ENCODE measurements at places on chromosomes 3 and 15.

DNA sequence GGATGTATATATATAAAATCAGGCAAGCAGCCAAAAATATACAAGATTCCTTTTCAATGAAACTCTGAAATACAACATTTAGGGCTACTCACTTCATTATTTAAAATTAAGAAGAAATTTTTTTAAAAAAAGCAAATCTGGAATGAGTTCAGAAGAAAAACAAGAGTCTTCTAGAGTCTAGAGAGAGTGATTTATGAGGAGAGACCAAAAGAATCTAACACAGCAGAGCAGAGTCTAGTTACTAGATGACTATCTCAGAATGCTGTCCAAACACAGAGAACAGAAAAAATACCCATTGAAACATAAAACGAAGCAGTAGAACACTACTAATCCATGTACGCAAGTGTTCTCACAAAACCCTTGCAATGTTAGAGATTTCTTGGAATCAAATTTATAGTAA lies 275.2 kb upstream of the CBLB start:
- DNase-seq = no peak

- DNase-seq = no peak
Observed at GRCh38 chr3:76505202-76505845, 534.6 kb upstream of the ROBO2 start.

GRCh38 chr3:119808843-119809242 lies 26.9 kb downstream of the NR1I2 start:
- DNase-seq = no peak

GRCh38 chr3:32105291-32106131 lies 909 bp upstream of the GPD1L start:
- DNase-seq = peak; percentile 82

- no peak for DNase-seq
Observed at GRCh38 chr3:5466717-5467116, 279.2 kb downstream of the EDEM1 start.

DNA sequence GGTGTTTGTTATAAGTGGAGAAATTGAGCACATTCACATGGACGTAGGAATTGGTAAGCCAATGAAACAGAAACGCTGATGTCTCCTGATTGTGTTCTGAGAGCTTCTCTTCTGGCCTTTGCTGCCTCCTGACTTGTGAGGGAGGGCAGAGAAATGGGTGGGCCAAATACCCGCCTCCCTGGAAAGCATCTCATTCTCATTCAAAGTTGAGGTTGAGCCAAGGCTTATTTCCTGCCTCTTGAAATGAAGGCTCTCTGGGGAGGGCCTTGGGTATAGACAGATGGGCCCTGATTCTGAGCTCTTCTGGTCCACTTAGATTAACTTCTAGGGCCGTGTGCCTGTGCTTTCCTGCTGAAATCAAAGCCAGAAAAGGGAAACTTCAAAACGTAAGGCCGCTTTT lies 57.4 kb upstream of the MYZAP start:
- no peak for DNase-seq

- no peak for DNase-seq
Observed at GRCh38 chr3:141914311-141914710, 37.9 kb downstream of the ATP1B3 start.

DNA sequence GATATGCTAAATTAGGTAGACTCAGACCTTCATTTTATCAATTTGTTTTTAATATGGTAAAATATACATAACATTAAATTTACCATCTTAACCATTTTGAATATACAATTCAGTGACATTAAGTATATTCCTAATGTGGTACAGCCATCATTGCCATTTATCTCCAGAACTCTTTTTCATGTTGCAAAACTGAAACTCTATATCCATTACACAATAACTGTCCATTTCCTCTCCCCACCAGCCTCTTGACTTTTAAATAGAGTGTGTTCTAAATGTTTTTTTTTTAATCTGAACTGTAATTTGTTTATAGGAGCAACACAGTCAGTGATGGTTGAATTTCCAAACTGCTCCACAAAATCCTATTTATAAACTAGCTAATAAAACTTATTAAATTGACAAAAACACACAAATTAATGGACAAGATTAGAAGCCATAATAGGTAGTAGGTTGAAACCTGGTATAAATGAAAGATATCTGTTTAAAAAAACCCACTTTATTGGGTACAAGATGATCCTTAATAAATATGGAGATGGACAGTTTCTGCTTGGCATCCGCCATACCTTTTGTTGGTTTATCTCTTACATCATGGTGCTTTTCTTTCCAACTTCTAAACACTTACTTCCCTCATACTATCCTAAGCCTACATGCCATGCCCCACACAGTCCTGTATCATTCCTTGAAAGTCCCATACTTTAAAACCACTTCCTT lies 142.4 kb downstream of the ZPLD1 start:
- DNase-seq = no peak

GRCh38 chr15:100686725-100687473 lies 84.5 kb downstream of the ASB7 start:
- no peak for DNase-seq

GRCh38 chr3:28699283-28699682 lies 350.7 kb upstream of the AZI2 start:
- DNase-seq = peak; percentile 74

DNA sequence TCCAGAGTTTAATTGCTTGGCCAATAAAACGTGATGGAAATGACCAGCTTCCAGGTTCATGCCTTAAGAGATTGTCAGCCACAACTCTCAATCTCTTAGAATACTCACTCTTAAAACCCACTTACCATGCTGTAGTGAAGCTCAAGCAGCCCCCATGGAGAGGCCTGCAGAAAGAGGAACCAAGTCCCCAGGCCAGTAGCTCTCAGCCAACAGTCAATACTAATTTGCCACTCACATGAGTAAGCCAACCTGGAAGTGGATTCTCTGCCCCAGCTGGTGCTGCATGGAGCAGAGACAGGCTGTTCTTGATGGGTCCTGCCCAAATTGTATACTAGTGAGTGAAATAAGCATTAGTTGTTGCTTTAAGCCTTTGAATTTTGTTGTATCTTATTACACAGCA lies 155.9 kb downstream of the OXSM start:
- DNase-seq = no peak

GRCh38 chr15:49628379-49628778 lies 7.5 kb downstream of the DTWD1 start:
- no peak for DNase-seq

DNA sequence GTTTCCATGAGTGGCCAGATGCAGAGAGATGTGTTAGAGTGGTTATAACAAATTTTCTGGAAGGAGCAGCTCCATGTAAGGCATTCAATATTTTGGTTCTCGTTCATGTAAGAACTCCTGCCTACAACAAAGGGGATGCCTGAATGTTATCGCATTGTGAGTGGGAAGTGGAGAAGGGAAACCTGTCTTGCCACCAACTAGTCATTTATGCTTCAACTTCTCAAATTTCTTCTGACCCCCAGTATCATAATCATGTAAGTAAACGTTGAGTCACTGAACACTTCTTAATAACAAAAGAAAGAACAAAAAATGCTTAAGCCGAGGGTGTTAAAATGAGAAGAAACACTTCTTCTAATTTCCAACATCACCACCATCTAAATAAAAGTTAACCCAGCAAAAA lies 62.0 kb upstream of the MRPL3 start:
- no peak for DNase-seq

DNA sequence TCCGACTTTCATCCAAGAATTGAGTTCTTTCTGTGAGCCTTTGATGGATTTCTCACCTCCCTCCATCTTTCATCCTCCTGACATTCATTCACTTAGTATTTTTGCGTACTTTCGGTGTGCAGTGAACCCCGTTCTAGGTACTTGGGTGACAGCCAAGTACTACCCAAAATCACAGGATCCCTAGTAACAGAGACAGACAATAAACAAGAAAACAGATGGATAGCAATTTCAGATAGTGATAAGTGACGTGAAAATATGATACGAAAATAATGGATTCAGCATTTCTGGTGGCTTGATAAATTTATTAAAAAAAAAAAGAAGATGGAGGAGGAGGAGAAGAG lies 264 bp upstream of the CMTM6 start:
- DNase-seq = no peak

- no peak for DNase-seq
Observed at GRCh38 chr3:155917781-155918180, 47.3 kb downstream of the GMPS start.

- DNase-seq = no peak
Observed at GRCh38 chr3:5717254-5717653, 529.7 kb downstream of the EDEM1 start.

DNA sequence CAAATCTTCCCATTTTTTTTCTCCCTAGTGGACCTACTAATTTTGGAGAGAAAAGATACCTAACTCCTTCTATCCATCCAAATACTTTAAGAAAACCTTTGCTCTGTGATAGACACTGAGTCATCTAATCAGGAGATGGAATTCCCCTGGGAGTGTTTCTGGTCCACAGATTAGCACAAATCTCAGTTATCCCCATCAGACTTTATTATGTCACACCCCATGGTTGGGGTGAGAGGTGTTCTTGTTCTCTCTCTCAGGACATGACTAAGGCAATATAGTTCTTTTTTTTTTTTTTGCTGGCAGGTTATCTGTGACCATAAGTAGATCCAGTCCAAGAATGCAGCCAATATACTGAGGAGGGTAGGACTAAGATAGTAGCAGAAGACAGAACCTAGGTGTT lies 15.8 kb downstream of the SLC9A9 start:
- peak; percentile 89 for DNase-seq

- no peak for DNase-seq
Observed at GRCh38 chr3:140341817-140342403, 336.0 kb upstream of the TRIM42 start.

DNA sequence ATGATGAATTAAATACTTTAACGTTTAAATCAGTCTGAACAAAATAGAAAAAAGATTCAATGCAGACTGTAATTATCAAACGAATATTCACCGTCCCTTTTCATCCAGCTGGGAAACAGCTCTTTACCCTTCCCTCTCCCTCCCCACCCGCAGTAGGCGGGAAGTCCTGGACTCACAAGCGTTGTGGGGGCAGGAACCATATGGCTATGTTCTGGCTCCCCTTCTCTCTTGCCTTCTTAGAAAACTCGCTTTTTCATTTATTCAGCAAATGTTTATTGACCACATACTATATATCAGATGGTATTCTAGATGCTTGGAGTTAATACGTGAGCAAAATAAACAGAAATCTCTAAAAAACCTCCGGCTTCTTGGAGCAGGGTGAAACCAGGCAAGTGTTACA lies 715 bp upstream of the SCAPER start:
- DNase-seq = no peak

- DNase-seq = no peak
Observed at GRCh38 chr15:78364233-78364632, 24.1 kb downstream of the CRABP1 start.

- DNase-seq = peak; percentile 57
Observed at GRCh38 chr3:12752809-12753208, 6.2 kb downstream of the TMEM40 start.

- no peak for DNase-seq
Observed at GRCh38 chr3:44989636-44990373, 13.8 kb downstream of the EXOSC7 start.

DNA sequence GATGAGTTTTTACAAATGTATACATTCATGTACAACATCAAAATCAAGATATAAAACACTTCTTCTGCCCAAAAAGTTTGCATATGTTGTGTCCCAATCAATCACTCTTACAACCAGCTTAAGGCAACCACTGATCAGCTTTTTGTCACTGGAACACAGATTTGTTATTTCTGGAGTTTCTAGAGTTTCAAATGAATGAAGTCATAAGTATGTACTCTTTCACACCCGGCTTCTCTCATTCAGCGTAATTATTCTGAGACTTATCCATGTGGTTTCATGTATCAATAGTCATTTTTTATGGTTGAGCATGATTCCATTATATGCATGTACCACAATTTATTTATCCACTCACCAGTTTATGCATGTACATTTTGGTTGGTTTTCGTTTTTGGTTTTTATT lies 53.0 kb upstream of the CORO2B start:
- DNase-seq = no peak

DNA sequence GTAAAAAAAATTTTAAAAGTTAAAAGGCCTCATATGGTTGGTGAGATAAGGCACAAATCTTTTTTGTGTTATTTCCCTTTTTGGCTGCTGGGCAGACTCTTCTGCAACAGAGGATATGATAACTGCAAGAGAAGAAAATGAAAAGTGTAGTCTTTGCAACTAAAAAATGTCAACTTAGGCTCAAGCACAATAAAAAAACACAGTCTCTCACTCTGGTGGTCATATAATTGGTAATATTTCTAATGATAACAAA lies 15.4 kb downstream of the COMMD2 start:
- no peak for DNase-seq

- no peak for DNase-seq
Observed at GRCh38 chr3:195076981-195077610, 193.9 kb downstream of the XXYLT1 start.

- DNase-seq = no peak
Observed at GRCh38 chr3:7934362-7934761, 567.3 kb upstream of the LMCD1 start.

- peak; percentile 51 for DNase-seq
Observed at GRCh38 chr3:158539414-158540014, 31.5 kb upstream of the MLF1 start.

- no peak for DNase-seq
Observed at GRCh38 chr15:100777821-100778220, 101.8 kb upstream of the ALDH1A3 start.

- peak; percentile 69 for DNase-seq
Observed at GRCh38 chr3:192915304-192915703, 2.4 kb downstream of the MB21D2 start.

- no peak for DNase-seq
Observed at GRCh38 chr3:17195856-17196604, 311.3 kb downstream of the PLCL2 start.

GRCh38 chr15:39232512-39232911 lies 348.4 kb upstream of the THBS1 start:
- DNase-seq = peak; percentile 88

DNA sequence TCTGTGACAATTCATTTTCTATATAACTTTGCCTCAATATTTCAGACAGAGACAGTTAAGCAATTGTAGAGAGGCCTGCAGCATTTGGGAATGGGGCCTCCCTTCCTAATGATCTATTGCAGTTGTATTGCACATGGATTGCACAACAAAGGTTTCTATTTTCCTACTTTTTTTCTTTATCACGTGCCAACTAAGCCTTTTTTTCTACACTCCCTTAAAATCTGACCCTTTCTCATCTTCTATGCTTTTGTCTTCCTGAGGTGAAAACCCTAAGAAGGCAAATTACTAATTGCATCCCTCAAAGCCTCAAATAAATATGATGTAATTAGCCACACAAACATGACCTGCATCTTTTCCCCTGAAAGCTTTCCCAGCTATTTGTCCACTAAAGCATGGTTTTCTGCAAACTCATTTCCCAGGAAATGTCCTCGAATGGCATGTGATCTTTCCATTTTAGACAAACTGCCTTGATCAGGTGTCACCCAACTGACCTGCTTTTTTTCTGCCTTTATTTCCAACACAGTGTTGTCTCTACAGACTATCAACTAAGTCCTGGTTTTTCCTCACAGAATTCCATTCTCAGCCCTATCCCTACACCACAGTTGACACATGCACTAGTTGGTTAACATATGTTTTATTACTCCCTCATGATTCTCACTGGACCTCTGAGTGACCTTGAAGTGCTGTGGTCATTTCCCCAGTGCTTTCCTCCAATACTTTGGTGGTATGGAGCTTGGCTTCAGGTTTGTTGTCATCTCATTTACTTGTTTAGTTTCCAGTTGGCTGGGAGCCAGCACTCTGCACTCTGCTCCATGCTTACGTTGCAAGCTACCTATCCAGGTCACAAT lies 31.9 kb upstream of the TSC22D2 start:
- DNase-seq = peak; percentile 67
